ENCODE measurements at places on chromosomes 11 and 22.

GRCh38 chr11:4546878-4547277 is 1.9 kb downstream of the OR52M1 start:
- no peaks in the 10 kb centered on the region for H3K36me3 ChIP-seq
- H3K4me1 ChIP-seq: peaks cover 2% of the 10 kb centered on the region
- H3K27me3 ChIP-seq: peaks cover 13% of the 10 kb centered on the region
- DNase-seq: no peak
- no peak overlapping the region for H3K27ac ChIP-seq
- H3K4me3 ChIP-seq: no peak overlapping the region

DNA sequence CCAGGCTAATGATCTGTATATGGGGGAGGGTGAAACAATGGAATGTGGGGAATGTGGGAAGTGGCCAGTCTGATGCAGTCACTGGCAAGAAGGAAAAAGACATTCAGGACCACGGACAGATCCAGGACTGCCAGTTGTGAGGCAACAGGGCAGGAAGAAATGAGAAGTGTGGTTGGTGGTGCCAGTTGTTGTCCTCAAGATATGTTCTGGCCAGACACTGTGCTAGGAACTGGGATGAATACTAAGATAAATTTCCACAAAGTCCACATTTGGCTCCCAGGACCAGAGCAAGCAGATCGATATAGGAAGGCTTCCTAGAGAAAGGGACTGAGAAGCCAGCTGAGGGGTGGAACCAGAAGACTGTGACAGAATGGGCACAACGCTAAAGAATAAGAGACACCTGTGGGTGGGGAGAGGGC is 6.8 kb upstream of the TPBGL start:
- no peaks in the 10 kb centered on the region for H3K36me3 ChIP-seq
- peaks cover 5% of the 10 kb centered on the region for H3K27me3 ChIP-seq
- H3K4me1 ChIP-seq: no peaks in the 10 kb centered on the region
- DNase-seq: no peak

DNA sequence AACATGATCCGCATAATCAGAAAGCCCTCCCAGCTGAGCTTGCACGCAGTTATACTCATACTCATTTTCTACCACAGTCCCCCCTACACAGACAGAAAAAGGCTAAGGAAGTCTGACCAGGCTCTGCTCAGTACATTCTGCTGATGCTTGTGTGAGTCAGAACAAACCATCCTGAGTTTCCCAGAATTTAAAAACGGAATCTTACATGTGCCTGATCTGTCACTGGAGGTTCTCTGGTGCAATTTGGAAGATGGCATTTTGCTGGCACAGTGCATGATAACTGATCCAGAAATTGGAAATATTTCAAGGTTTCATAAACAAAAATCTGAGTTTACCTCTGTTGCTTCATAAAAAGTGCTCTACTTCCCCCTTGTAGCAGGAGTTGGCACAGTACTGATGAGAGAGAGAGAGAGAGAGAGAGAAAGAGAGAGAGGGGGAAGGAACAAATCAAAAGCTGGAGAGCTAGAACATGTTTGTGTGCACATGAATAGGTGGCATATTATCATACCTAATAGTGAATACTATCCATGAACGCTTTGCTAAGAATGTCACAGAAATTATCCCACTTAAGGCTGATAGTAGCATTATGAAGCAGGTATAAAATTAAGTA is 1085.3 kb downstream of the DLG2 start:
- DNase-seq: no peak
- no peaks in the 10 kb centered on the region for H3K36me3 ChIP-seq
- no peaks in the 10 kb centered on the region for H3K4me1 ChIP-seq
- no peak overlapping the region for H3K27ac ChIP-seq
- no peak overlapping the region for H3K4me3 ChIP-seq
- H3K27me3 ChIP-seq: peaks cover 3% of the 10 kb centered on the region

DNA sequence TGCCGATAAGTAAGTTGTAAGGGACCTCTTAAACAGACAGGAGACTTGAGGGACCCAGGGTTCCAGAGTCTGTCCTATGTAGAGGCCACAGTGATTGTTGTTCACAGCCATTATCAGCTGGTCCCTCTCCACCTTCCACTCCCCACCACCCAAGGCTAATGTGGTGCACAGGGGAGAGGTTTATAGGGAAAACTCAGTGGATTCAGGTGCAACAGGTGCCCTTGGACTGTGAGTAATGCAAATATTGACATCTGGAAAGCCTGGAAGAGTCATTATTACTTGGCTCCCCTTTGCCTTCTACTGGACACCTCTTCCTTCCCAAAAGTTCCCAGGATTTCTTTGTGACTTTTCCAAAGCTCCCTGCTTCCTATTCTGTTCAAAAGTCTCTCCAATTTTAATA is 441.1 kb upstream of the CCDC90B start:
- peaks cover 29% of the 10 kb centered on the region for H3K27me3 ChIP-seq
- H3K4me1 ChIP-seq: no peaks in the 10 kb centered on the region
- DNase-seq: no peak
- no peaks in the 10 kb centered on the region for H3K36me3 ChIP-seq
- H3K4me3 ChIP-seq: no peak overlapping the region

GRCh38 chr11:63652671-63653070 is 18.5 kb downstream of the ATL3 start:
- no peaks in the 10 kb centered on the region for H3K27me3 ChIP-seq
- DNase-seq: no peak
- peak overlapping the region; percentile 62 for H3K27ac ChIP-seq

- H3K4me3 ChIP-seq: no peak overlapping the region
- no peak overlapping the region for H3K27ac ChIP-seq
- no peak for DNase-seq
- peaks cover 9% of the 10 kb centered on the region for H3K4me1 ChIP-seq
These were observed 4.7 kb downstream of the PLAAT3 start for GRCh38 chr11:63609536-63609935.

DNA sequence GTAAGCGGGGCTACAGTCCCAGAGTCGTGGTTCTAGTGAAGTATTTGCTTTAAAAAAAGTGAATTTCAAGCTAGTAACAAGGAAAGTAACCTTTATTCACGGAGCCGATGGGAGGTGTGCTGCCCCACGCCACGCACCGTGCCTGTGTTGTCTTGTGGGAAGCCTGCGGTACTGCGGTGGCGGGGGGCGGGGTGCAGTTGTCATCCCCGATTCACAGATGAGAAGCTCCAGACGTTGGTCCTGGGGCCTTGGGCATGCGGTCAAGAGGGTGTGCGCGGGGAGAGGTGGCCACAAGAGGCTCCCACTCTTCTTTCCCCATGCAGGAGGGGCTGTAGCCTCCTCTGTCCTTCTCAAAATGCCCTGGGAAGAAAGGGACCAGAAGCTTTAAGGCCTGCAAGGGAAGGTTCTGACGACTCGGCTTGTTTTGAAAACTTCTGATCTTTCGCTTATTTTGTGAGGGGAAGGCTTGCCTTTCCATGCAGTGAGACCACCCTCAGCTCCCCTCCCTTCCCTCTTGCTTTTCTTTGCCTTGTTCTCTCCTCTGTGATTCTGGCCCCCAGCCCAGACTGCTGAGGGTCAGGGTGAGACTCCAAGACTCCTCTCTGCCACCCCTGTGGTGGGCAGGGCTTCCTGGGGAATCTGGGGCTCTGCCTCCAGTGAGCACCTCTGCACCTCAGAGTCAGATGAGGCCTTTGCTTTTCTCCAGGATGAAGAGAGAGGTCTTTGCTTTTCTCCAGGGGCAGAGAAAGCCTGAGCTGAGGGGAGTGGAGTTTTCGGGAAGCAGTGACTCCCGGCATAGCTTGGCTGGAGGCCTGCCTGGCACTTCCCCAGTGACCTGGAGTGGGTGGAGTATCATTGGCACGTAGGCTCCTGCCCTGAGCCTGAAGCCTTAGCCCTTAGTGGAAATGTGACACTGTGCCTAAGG is 6.2 kb downstream of the GLB1L3 start:
- H3K27me3 ChIP-seq: peaks cover 2% of the 10 kb centered on the region
- no peak for DNase-seq
- H3K27ac ChIP-seq: no peak overlapping the region
- H3K4me3 ChIP-seq: no peak overlapping the region
- peaks cover 11% of the 10 kb centered on the region for H3K4me1 ChIP-seq

GRCh38 chr11:110475671-110476070 is 45.9 kb downstream of the FDX1 start:
- no peaks in the 10 kb centered on the region for H3K36me3 ChIP-seq
- H3K4me1 ChIP-seq: no peaks in the 10 kb centered on the region
- no peak for DNase-seq
- H3K27ac ChIP-seq: no peak overlapping the region
- no peak overlapping the region for H3K4me3 ChIP-seq

DNA sequence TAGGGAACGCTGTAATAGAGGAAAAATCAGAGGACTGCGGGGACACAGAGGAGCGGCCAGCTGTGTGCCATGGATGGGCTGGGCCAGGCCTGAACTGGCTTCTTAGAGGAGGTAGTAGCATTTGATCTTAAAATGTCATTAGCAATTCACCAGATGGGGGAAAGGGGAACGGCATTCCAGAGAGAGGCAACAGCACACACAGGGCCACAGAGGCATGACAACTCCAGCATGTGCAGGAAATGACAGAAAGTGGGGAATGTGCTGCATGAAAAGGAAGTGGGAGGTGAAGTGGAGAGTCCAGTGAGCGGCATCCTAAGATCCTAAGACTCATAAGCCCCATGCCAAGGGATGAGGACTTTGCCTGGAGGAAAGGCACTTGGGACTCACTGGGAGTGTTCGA is 69.0 kb downstream of the UBASH3B start:
- H3K27ac ChIP-seq: peak overlapping the region; percentile 80
- H3K4me1 ChIP-seq: peaks cover 73% of the 10 kb centered on the region
- DNase-seq: no peak
- peak overlapping the region; percentile 70 for H3K4me3 ChIP-seq
- no peaks in the 10 kb centered on the region for H3K27me3 ChIP-seq

GRCh38 chr11:32939046-32939445 is 46.4 kb downstream of the QSER1 start:
- H3K36me3 ChIP-seq: peaks cover 31% of the 10 kb centered on the region
- H3K4me1 ChIP-seq: peaks cover 15% of the 10 kb centered on the region
- DNase-seq: no peak

- no peaks in the 10 kb centered on the region for H3K27me3 ChIP-seq
- DNase-seq: no peak
- H3K27ac ChIP-seq: peak overlapping the region; percentile 62
- H3K4me1 ChIP-seq: peaks cover 28% of the 10 kb centered on the region
- H3K4me3 ChIP-seq: no peak overlapping the region
- H3K36me3 ChIP-seq: peaks cover 11% of the 10 kb centered on the region
These were observed 2.2 kb upstream of the RANBP1 start for GRCh38 chr22:20113551-20114310.

DNA sequence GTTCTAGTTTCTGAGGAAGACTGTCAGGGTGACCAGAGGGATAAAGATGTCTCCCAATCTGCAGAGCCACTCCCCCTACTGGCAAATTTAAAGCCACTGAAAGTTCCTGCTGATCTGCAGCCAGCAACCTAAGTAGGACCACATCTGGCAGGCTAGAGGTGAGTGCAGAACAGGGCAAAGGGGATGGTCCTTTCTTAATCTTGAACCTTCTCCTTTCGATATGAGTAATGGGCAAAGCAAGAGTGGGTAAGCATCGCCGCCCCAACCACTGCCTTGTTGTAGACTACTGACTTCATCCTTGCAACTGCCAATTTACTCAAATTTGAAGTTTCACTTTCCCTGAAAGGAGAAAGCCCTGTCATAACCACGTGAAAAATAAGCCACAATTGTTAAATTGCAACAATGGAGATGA is 30.7 kb downstream of the SCUBE2 start:
- peak overlapping the region; percentile 46 for H3K4me3 ChIP-seq
- H3K36me3 ChIP-seq: no peaks in the 10 kb centered on the region
- H3K27me3 ChIP-seq: peaks cover 6% of the 10 kb centered on the region

GRCh38 chr11:45477588-45477987 is 187.8 kb downstream of the CHST1 start:
- H3K27me3 ChIP-seq: peaks cover 8% of the 10 kb centered on the region
- DNase-seq: no peak
- H3K36me3 ChIP-seq: no peaks in the 10 kb centered on the region
- no peak overlapping the region for H3K27ac ChIP-seq
- no peaks in the 10 kb centered on the region for H3K4me1 ChIP-seq
- no peak overlapping the region for H3K4me3 ChIP-seq

DNA sequence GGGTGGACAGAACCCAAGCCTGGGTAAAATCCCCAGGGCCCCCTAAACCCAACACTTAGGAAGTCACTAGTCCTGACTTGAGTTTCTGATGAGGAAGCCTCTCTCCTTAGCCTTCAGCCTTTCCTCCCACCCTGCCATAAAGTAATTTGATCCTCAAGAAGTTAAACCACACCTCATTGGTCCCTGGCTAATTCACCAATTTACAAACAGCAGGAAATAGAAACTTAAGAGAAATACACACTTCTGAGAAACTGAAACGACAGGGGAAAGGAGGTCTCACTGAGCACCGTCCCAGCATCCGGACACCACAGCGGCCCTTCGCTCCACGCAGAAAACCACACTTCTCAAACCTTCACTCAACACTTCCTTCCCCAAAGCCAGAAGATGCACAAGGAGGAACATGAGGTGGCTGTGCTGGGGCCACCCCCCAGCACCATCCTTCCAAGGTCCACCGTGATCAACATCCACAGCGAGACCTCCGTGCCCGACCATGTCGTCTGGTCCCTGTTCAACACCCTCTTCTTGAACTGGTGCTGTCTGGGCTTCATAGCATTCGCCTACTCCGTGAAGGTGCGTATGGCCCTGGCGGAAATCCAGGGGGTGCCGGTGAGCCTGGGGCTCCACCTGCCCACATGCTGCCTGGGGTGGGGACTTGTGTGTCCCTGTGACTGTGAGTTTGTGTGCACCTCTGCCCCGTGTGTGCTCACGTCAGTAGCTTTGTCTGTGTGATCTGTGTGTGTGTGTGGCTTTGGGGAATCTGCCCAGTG is at the start of gene IFITM1:
TSS of gene IFITM1 (plus strand) at position 254 of the 767 bp plus-strand sequence. CDS start at position 385, 131 bp downstream.
- H3K27me3 ChIP-seq: no peaks in the 10 kb centered on the region
- peak within 1 kb of the TSS; percentile 100 for H3K27ac ChIP-seq
- H3K36me3 ChIP-seq: peaks cover 50% of the 10 kb centered on the region
- H3K4me1 ChIP-seq: peaks cover 26% of the 10 kb centered on the region
- peak within 1 kb of the TSS; percentile 97 for H3K4me3 ChIP-seq

- peaks cover 6% of the 10 kb centered on the region for H3K27me3 ChIP-seq
- H3K27ac ChIP-seq: no peak overlapping the region
- H3K4me3 ChIP-seq: no peak overlapping the region
- H3K36me3 ChIP-seq: no peaks in the 10 kb centered on the region
- H3K4me1 ChIP-seq: peaks cover 10% of the 10 kb centered on the region
- DNase-seq: no peak
These were observed 40.3 kb upstream of the TTLL12 start for GRCh38 chr22:43227239-43227630.

- H3K27me3 ChIP-seq: no peaks in the 10 kb centered on the region
- DNase-seq: no peak
- H3K4me3 ChIP-seq: no peak overlapping the region
These were observed 53.9 kb downstream of the MICAL2 start for GRCh38 chr11:12164061-12165014.

DNA sequence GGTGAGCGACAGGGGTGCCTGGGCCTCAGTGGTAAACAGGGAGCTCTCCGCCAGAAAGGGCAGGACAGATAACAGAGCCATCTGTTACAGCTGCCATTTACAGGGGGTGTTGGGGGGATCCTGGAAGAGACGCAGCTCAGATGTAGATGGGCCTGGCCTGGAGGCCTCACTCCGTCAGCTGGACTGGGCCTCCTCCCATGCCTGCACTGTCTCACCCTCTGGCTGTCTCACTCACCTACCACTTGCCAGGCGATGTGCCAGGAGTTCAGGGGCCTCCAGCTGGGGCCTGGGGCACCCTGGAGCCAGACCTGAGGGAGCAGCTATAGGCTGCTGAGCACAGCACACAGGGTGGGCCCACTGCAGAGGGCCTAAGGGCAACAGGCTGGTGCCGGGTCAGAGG is 16.3 kb upstream of the SUSD2 start:
- H3K36me3 ChIP-seq: peaks cover 10% of the 10 kb centered on the region
- no peak overlapping the region for H3K27ac ChIP-seq
- DNase-seq: no peak
- no peaks in the 10 kb centered on the region for H3K27me3 ChIP-seq
- H3K4me1 ChIP-seq: peaks cover 18% of the 10 kb centered on the region
